LHCN-M2 (cell line): ENCODE measurements at places on chromosomes 16 and 17.

GRCh38 chr16:21566891-21567414, 32.4 kb upstream of the METTL9 start:
- no peak for DNase-seq

- DNase-seq = peak; percentile 85
Measured at GRCh38 chr16:69410219-69410990, 14.0 kb upstream of the CYB5B start.

DNA sequence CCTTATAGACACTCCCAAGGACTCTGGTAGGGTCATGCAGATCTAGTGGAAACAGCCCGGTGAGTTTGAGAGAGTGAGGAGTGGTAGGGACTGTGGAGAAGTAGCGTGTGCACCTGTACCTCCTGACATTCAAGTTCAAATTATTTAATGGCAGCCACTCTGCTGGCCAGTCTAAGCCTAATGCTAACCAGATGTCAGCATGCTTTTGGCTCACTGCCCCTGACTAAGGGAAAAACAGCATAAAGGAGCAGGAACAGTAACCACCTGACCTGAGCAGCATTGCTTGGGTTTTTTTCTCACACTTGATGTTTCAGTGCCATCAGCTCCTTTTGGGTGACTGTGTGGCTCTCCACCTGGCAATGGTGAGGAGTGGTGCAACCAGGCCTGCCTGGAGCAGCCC, 23.8 kb upstream of the SLC12A3 start:
- no peak for DNase-seq

DNA sequence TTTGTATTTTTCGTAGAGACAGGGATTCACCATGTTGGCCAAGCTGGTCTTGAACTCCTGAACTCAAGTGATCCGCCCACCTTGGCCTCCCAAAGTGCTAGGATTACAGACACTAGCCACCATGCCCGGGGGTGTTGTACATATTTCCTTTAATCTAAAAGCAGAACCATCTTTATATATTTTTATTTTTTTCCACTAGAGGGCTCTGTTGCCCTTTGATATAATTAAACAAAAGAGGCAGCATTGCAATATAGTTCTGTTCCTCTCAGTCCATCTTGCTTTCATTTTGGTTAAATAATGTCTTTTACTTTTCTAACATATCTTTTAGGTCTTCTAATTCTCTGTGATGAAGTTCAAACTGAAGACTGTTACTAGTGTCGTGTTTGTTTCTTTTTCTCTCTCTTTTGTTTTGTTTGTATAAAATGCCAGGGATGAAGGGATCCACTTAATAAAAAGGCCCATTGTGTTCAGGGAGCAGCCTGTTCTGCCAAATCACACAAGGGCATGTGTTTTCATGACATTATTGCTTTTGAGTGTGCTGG, 23.4 kb downstream of the WWOX start:
- peak; percentile 72 for DNase-seq

GRCh38 chr16:66900721-66901441, 17.8 kb downstream of the CDH16 start:
- no peak for DNase-seq

DNA sequence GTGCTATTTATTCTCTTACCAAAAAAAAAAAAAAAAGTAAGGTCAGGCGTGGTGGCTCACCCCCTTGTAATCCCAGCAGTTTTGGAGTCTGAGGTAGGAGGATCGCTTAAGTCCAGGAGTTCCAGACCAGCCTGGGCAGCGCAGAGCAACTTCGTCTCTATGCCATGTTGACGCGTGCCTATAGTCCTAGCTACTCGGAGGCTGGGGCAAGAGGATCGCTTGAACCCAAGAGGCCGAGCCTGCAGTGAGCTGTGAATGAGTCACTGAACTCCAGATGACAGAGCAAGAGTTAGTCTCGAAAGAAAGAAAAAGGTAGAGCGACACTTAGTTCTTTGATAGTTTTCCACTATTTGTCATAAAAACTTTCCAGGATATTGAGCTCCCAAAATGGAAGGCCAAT, 1.4 kb upstream of the TENT4B start:
- DNase-seq = no peak

GRCh38 chr17:2943981-2944380, 119.4 kb downstream of the OR1D5 start:
- DNase-seq = no peak

DNA sequence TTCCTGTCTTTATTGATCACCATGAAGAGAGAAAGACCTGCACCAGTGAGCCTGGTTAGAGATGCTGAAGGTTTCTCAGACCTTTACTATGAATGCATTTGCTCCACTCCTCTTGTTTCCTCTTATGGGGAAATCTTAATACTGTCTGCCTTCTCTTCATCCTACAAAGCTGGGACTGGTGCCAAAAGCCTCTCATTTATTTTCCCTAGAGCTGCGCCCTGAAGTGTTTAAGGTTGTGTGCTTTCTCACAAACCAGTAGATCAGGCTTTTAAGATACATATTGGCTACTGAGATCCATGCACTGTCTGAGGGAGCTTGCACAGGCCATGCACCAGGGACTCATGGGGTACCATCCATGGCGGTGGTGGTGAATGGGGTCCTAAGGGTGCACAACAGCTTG, 286.1 kb upstream of the PMFBP1 start:
- no peak for DNase-seq

DNA sequence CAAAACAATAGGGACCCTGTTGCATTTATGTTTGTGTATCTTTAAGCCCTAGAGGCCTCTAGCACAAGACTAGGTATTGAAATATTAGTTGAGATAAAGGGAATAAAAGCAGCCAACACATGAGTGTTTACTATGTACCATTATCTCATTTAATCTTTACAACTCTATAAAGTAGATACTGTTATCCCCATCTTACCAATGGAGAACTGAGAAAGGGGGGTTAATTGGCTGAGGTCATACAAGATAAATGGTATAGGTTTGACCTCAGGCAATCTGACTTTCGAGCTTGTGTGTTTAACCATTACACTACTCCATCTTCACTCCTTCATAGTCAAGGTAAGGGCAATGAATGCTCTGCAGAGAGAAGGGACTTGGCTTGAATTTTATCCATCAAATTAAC, 26.3 kb upstream of the STAC2 start:
- DNase-seq = no peak

GRCh38 chr17:8954339-8954738, 11.2 kb downstream of the PIK3R5 start:
- no peak for DNase-seq
